ENCODE measurements at places on chromosomes 6 and 20. TPM values are rescaled to one million over a fixed set of nuclear protein-coding genes. Genes with fewer than 3 reads are reported as not detected.

The SLC22A7 gene
- not detected for total RNA-seq

The SPATA25 gene
- 4.3 TPM for total RNA-seq

The SUMO4 gene
- total RNA-seq: 3.4 TPM

The DAAM2 gene
- 20.6 TPM for total RNA-seq

The TUBB1 gene
- total RNA-seq: not detected

The LY6G5C gene
- total RNA-seq: 2.3 TPM

The SLC2A10 gene
- 16.7 TPM for total RNA-seq

The SLC17A1 gene
- total RNA-seq: not detected

The SLC44A4 gene
- total RNA-seq: 6.2 TPM

The PPP1R14C gene
- total RNA-seq: 8.6 TPM

The FARS2 gene
- total RNA-seq: 16.7 TPM

The CABLES2 gene
- 7.0 TPM for total RNA-seq

The ADGRF1 gene
- not detected for total RNA-seq

The ADGRG6 gene
- total RNA-seq: 2.6 TPM

The COL12A1 gene
- 168 TPM for total RNA-seq

The SUN5 gene
- total RNA-seq: not detected

The OLIG3 gene
- total RNA-seq: not detected

The AKAP7 gene
- 35.8 TPM for total RNA-seq

The SLC17A3 gene
- total RNA-seq: 0.30 TPM

The HLA-DQB1 gene
- 0.36 TPM for total RNA-seq

The DST gene
- total RNA-seq: 218 TPM

The PCIF1 gene
- 66.1 TPM for total RNA-seq

The MYL9 gene
- 1,408 TPM for total RNA-seq

The LY6G6C gene
- 4.9 TPM for total RNA-seq

The TFEB gene
- 7.3 TPM for total RNA-seq

The HIVEP2 gene
- total RNA-seq: 21.1 TPM

The CTAGE9 gene
- not detected for total RNA-seq

The MTFR2 gene
- 0.47 TPM for total RNA-seq

The GTSF1L gene
- total RNA-seq: not detected

The BPIFA1 gene
- not detected for total RNA-seq

The TAP1 gene
- total RNA-seq: 19.3 TPM

The LRRC73 gene
- total RNA-seq: 1.2 TPM

The PLCB4 gene
- 2.8 TPM for total RNA-seq

The TRIM27 gene
- 50.6 TPM for total RNA-seq

The RRAGD gene
- total RNA-seq: 3.1 TPM

The KIF25 gene
- not detected for total RNA-seq

The PAX1 gene
- not detected for total RNA-seq

The TMEM170B gene
- total RNA-seq: 4.3 TPM

The ZNF334 gene
- 10.7 TPM for total RNA-seq

The RBM24 gene
- 4.9 TPM for total RNA-seq

The TAPBP gene
- 66.9 TPM for total RNA-seq

Data from ovary (tissue), 10 donors.